ENCODE measurements at places on chromosomes 13 and 19. TPM values are rescaled to one million over a fixed set of nuclear protein-coding genes. Genes with fewer than 3 reads are reported as not detected.

SNAPC2 gene
- total RNA-seq: 63.0 TPM

ZNF135 gene
- total RNA-seq: not detected

DNA sequence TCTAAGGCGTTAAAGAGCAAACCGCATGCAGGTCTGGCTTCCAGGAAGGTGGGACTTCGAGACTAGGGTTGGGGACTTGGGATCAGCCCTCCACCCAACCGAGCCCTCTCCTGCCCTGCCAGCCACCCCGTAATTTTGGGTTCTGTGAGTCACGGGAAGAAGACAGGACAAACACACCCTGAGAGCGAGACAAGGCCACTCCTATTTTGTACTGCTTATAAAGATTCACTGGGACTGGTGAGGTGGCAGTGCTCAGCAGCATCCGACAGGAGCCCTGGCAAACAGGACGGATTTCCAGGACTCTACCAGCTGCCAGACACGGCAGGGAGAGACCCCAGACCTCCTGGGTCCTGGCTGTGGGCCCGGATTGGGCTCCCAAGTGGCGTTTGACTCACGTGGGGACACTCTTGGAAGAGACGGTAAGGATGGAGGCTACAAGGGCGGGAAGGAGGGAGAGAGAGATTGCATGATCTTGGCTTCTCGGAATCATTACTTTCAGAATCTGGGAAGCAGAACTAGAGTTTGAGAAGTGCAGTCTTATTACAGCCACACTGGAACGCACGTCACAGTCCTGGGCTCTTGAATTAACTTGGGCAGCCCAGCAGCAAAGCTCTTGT lies at the start of gene C5AR2:
Gene C5AR2 (plus strand): TSS at position 245 of the 617 bp plus-strand sequence. CDS start 8,625 bp downstream, outside the sequence.
- H3K4me3 ChIP-seq: no peak within 1 kb of the TSS
- H3K4me1 ChIP-seq: no peaks in the 10 kb centered on the region
- DNase-seq: no peak
- no peaks in the 10 kb centered on the region for H3K27me3 ChIP-seq

DNA sequence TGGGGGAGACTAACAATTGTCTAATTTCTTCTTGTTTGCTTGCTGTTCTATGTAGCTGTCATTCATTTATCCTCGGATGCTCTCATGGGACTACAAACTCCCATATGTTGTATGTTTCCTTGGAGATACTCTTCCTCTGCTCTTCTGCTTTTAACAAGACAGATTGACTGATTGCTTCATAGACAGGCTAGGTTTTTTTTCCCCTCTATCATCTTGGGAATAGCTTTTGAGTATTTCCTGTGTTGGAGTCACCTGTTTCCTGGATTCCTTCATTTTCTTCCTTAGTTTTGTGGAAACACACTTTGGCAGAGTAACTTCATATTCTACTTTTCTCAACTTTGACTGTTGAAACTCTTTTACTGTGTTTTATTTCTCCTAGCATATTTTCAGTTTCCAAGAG lies 27.6 kb downstream of the EDNRB start:
- no peaks in the 10 kb centered on the region for H3K4me1 ChIP-seq
- H3K27ac ChIP-seq: no peak overlapping the region
- H3K4me3 ChIP-seq: no peak overlapping the region

KLK2 gene
- not detected for total RNA-seq

KIR2DL3 gene
- total RNA-seq: not detected

ZNF382 gene
- 1.6 TPM for total RNA-seq

DNA sequence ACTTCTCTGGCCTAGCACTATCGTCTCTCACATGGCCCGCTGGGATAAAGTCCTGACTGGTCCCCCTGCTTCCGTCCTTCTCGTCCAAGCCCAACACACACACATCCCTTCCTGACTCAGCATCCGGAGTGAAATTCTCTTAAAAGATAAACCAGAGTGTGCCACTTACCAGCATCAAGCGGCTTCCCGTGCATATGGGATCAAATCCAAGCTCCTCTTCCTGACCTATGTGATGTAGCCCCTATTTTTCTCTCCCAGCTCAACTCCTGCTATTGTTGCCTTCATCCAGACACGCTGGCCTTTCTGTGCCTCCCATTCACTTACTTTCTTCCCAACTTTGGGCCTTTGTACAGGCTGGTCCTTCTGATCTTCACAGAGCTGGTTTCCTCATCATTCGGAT lies 530.4 kb downstream of the DIAPH3 start:
- H3K4me1 ChIP-seq: no peaks in the 10 kb centered on the region
- H3K4me3 ChIP-seq: no peak overlapping the region

DNA sequence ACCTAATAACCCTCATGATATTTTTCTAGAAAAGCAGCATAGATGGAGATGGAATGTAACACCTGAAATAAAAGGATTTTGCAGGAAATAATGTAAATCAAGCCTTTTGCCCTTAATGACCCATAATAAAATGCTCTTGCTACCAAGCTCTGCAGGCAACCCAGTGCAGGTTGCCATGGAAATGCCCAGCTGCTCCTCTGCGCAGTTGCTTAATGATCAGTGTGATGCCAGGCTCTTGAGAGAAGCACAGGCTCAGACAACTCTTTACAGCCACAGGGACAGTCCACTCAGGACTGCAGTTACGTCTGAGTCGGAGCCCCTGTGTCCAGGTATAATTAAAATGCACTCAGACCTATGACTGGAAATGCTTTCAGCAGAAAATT lies 165.5 kb downstream of the LACC1 start:
- DNase-seq: no peak
- H3K36me3 ChIP-seq: no peaks in the 10 kb centered on the region
- no peak overlapping the region for H3K27ac ChIP-seq

CEACAM8 gene
- total RNA-seq: not detected

- no peaks in the 10 kb centered on the region for H3K36me3 ChIP-seq
- peak overlapping the region; percentile 74 for H3K4me3 ChIP-seq
- DNase-seq: no peak
- H3K27me3 ChIP-seq: no peaks in the 10 kb centered on the region
- H3K4me1 ChIP-seq: peaks cover 22% of the 10 kb centered on the region
- peak overlapping the region; percentile 90 for H3K27ac ChIP-seq
Observed at GRCh38 chr19:58325311-58326022, 1.3 kb upstream of the ZSCAN22 start.

GRCh38 chr13:110326263-110326904 lies 19.3 kb downstream of the COL4A2 start:
- no peak overlapping the region for H3K4me3 ChIP-seq
- no peaks in the 10 kb centered on the region for H3K36me3 ChIP-seq
- DNase-seq: no peak
- no peak overlapping the region for H3K27ac ChIP-seq
- no peaks in the 10 kb centered on the region for H3K27me3 ChIP-seq
- H3K4me1 ChIP-seq: no peaks in the 10 kb centered on the region

DNA sequence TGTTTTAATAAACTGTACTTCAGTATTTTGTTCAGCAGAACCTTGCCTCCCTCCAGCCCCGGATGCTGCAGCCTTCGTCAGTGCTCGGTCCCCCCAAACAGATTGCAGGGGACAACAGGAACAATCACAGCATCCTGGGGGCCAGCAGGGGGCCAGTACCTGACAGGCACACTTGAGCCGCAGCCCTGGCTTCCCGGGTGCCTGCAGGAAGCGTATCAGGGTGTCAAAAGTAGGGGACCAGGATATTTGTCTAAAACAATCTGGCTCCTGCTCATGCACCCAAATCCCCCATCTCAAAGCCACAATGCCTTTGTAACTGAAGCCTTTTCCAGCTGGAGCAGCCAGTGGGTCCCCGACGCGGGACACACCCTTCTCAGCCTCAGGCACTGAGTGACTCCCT lies 167.5 kb upstream of the TSHZ3 start:
- no peaks in the 10 kb centered on the region for H3K36me3 ChIP-seq
- no peaks in the 10 kb centered on the region for H3K4me1 ChIP-seq
- H3K27me3 ChIP-seq: peaks cover 4% of the 10 kb centered on the region
- DNase-seq: no peak

- no peaks in the 10 kb centered on the region for H3K36me3 ChIP-seq
- no peak overlapping the region for H3K4me3 ChIP-seq
- no peak overlapping the region for H3K27ac ChIP-seq
- no peaks in the 10 kb centered on the region for H3K4me1 ChIP-seq
Observed at GRCh38 chr13:65093357-65093756, 2136.8 kb downstream of the PCDH9 start.

IGFL3 gene
- total RNA-seq: not detected

DNA sequence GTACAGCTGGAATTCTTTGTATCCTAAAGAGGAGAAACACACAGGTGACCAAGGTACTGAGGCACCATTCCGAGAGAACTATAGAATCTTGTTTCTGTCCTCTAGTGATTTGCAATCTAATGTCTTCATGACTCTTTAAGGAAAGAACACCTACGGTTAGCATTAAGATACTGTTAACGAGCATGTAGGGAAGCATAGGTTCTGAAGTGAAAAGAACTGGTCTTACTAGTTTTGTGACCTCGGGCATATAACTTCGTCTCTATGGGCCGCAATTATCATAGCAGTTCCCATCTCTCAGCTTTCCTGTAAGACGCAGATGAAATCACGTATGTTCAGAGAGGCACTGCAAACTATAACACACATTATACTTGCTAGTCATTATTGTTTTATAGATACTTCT lies 193.0 kb upstream of the NBEA start:
- no peak overlapping the region for H3K4me3 ChIP-seq
- no peaks in the 10 kb centered on the region for H3K4me1 ChIP-seq
- no peak overlapping the region for H3K27ac ChIP-seq
- no peak for DNase-seq

DNA sequence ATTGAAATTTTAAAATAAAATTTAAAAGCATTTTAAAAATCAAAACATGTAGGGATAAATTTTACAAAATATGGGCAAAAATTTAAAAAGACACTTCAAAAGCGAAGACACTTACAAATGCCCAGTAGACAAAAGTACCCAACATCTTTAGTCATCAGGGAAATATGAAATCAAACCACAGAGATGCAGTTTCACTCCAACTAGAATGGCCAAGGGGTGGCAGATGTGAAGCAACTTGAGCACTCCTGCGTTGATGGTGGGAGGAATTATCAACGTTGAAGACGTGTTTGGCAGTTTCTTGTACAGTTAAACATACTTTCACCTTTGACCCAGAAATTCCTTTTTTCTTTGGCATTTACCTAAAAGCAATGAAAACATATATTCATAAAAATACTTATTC lies 518.0 kb upstream of the SGCG start:
- no peak overlapping the region for H3K27ac ChIP-seq
- no peaks in the 10 kb centered on the region for H3K4me1 ChIP-seq
- H3K4me3 ChIP-seq: no peak overlapping the region
- DNase-seq: no peak
- no peaks in the 10 kb centered on the region for H3K27me3 ChIP-seq
- no peaks in the 10 kb centered on the region for H3K36me3 ChIP-seq

All from Panc1 (cell line).